Activated T-cell treated with anti-CD3 and anti-CD28 coated beads, Interleukin-2, amount 50 U/mL, for 4 hours (primary cell): ENCODE measurements at places on chromosomes 13 and 19. TPM values are rescaled to one million over a fixed set of nuclear protein-coding genes. Genes with fewer than 3 reads are reported as not detected.

Gene TMPRSS9
- total RNA-seq = not detected

Gene SIGLEC5
- 0.11 TPM for total RNA-seq

Gene ZNF561
- 19.1 TPM for total RNA-seq

Gene ZNF829
- 4.7 TPM for total RNA-seq

Gene LILRB1
- total RNA-seq = 0.37 TPM

Gene CRX
- total RNA-seq = not detected

Gene RCBTB1
- total RNA-seq = 11.6 TPM

Gene C19orf33
- not detected for total RNA-seq

DNA sequence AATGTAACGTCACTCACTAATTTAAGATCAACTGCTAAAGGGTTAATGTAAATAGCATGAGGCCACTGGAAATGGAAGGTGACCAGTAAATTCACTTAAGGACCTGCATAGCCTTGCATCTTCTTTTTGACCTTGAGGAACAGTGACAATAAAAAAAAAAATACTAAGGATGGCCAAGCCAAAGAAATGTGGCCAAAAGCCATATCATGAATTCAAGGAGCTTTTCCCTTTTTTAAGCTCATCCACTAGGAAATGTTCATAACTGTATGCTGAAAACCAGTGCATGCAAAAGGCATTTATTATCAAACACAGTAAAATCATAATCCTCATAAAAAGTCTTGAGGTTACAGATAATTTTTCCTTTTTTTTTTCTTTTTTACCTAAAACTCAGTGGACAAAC lies 77.5 kb downstream of the LHFPL6 start:
- no peak for DNase-seq

DNA sequence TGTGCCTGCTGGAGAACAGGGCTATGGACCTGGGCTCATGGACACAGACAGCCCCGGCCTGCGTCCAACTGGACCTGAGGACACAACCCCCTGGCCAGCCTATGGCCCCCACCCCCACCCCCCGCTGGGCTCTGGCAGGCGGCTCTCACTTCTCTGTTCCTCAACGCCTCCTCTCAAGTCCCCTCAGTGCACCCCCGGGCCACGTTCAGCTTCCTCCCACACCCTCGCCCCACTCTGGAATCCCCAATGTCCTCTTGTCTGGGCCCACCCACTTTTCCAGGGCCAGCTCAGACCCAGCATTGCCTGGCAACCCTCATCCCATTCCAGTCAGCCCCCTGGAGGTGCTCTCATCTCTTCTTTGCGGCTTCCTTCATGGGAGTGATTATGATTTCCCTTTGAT lies 130.2 kb upstream of the SPACA7 start:
- no peak for DNase-seq

DNA sequence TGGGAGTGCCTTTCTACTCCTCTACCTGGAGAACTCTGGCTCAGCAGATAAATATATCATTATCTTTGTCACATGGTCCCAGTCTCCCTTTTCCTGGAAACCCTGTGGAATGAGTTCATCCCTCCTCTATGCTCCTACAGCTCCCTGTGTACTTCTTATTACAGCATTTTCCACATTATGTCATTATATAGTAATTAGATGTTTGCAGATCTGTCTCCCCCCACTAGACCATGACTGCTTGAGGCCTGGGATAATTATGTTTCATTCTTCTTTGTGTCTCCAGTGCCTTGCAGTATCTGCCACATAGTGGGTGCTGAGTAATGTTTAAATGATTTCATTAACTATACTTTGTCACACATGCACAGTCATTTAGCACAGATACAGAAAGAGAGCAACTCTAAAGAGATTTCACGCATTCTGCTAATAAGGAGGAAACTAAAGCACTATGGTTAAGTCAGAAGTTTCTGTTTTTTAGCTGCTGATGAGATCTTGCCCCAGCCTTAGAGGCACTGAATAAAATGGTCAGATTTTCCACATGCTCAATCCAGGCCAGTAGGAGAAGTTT lies 66.1 kb upstream of the DIAPH3 start:
- no peak for DNase-seq

GRCh38 chr13:24145240-24145639 lies 15.3 kb upstream of the SPATA13 start:
- no peak for DNase-seq

DNA sequence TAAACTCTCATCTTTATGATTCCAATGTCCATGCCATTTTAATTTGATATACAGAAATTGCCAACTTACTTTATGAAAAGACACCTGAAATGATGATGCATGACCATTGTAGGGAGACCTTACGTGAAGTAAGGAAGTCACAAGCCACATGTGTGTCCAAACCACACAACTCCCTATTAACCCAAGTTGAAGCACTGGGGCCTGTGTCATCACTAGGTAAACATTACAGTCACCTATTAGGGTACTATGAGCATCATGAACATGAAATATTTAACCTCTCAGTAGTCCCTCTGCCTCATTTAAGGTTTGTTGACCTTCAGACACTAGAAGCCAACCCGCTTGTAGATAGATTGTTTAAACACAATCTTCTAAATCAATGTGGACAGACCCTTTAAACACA lies 576.9 kb downstream of the IRS2 start:
- DNase-seq = no peak

GRCh38 chr19:35545855-35546381 lies 492 bp downstream of the TMEM147 start:
- DNase-seq = peak; percentile 59

DNA sequence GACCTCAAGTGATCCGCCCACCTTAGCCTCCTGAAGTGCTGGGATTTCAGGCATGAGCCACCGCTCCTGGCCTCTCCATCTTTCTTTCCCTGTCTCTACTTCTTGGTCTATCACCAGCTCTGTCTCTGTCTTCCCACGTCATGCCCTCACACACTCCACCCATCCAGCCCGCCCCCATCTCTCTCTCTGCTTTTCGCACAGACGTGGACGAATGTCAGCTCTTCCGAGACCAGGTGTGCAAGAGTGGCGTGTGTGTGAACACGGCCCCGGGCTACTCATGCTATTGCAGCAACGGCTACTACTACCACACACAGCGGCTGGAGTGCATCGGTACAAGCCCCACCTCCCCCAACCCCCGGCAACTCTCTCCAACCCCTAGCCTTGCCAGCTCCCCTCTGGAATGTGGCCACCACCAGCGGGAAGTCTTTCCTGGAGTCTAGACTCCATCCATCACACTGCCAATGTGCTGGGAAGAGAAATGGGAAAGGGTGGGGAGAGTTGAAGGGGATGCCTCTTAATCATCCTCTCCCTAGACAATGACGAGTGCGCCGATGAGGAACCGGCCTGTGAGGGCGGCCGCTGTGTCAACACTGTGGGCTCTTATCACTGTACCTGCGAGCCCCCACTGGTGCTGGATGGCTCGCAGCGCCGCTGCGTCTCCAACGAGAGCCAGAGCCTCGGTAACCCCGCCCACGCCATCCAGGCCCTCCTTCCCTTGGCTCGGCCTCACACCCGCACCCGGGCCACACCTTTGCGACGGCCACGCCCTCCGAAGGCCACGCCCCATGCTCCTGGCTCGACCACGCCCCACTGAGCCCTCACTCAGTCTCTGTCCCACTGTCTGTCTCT lies 22.5 kb downstream of the LTBP4 start:
- DNase-seq = no peak

- no peak for DNase-seq
Measured at GRCh38 chr13:33015791-33016323, 366 bp upstream of the KL start.

- no peak for DNase-seq
Measured at GRCh38 chr19:5451494-5451893, 3.7 kb upstream of the ZNRF4 start.

DNA sequence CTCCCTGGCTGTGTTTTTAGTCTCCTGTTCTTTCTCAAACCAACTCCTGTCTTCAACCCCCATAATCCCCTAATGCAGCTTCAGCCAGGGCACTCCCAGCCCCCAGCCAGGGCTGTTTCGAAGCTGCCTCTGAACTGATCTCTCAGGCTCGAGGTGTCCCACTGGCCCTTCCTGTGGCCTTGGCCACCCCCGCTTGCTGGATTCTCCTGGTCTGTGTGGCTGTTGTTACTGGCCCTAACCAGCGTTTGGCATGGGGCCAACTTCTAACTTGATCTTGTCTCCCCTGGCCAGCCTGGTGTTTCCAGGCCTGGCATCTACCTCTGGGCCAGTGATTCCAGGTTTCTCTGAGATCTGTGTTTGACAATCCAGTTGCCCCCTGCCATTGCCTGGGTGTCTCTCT lies 11.0 kb downstream of the XAB2 start:
- no peak for DNase-seq

- no peak for DNase-seq
Measured at GRCh38 chr13:64675255-64675892, 2554.8 kb downstream of the PCDH9 start.

- peak; percentile 14 for DNase-seq
Measured at GRCh38 chr19:1725100-1726064, 27.9 kb upstream of the ONECUT3 start.

DNA sequence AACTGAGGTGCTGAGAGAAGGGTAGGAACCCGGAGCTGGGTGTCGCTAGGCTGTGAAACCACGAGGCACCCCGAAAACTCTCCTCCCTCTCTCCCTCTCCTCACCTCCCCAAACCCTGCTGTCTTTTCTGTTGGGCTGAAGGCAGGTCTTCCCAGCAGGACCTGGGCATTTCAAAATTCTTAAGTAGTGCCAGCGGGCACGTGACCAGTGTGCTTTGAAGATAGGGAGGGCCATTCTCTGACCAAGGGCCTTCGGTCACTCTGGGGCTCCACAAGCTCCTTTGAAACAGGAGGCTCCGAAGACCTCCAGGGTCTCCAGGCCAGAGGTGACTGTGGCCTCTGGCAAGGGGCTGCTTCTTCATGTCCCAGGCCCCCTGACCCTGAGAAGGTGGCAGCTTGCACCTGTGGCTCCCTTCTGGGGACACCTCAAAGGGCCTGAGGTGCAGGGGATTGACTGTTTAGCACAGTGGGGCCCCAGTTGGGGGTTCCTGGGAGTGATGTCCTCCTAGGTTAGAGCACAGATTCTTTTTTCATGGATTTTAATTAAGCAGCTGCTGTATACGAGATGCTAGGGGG lies 48.3 kb downstream of the DNM2 start:
- no peak for DNase-seq

- DNase-seq = peak; percentile 57
Measured at GRCh38 chr19:53195265-53195903, 2.2 kb upstream of the ZNF665 start.

GRCh38 chr13:44432650-44433049 lies 59.0 kb downstream of the SERP2 start:
- no peak for DNase-seq

DNA sequence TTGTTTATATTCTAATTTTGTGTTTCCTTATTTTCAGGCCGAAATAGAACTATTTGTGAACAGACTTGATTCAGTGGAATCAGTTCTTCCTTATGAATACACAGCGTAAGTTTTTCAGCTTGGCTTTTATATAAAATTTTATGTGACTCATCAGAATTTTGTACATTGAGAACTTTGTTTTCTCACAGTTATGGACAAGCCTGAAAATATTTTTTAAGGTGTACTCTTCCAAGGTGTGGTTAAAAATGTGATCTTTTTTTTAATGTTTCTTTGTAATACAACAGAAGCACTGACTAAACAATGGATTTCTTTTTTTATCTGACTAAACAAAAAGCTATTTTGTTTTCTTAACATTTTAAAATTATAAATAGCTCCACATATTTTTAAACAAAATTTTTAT lies 16.3 kb downstream of the TM9SF2 start:
- DNase-seq = no peak

DNA sequence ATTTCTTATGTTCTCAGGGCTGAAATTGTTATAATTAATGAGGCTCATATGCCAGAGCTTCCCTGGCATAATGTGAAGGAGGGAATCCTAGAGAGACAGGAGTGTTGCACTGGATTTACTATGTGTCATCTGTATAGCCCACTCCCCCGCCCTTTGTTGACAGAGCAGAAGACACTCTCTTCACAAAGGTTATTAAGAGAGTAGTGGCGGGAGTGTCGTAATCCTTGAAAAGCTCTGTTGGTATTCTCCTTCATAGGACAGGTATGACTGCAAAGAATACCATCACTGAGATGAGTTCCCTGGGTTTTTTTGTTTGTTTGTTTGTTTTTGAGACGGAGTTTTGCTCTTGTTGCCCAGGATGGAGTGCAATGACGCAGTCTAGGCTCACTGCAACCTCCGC lies 14.0 kb downstream of the ZNF121 start:
- DNase-seq = no peak

DNA sequence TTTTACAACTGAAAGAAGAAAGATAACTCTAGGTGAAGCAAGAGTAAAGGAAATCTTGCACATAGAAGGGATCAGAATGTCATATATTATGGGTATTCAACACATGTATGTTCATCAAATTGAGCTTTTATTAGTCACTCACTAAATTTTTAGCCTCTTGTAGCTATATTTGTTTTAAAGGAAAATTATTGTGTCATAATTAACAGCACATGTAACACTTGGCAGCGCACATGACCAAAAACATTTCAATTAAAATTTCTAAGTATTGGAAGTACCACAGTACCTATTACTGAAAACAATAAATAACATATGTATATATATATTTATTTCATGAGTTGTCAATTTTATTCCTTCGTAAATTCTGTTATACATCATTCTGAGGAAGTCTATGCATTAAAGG lies 2800.4 kb downstream of the PCDH9 start:
- no peak for DNase-seq

- DNase-seq = no peak
Measured at GRCh38 chr13:72852207-72852606, 70.3 kb downstream of the PIBF1 start.

GRCh38 chr19:9729162-9729561 lies 39.4 kb downstream of the ZNF846 start:
- DNase-seq = no peak

- DNase-seq = no peak
Measured at GRCh38 chr13:55990631-55991030, 1150.1 kb upstream of the PRR20A start.

DNA sequence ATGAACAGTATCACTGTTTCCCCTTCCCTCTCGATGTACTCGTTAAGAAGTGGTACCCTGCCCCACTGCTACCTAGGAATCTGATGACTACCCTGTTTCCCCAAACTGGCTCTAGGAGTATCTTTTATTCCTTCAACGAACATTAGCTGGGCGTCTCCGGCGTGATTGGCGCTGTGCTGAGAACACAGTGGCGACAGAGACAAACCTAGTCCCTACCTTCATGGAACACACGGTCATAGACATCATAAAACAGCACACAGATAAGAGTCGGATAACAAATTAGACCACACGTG lies 730 bp downstream of the SYMPK start:
- DNase-seq = no peak

DNA sequence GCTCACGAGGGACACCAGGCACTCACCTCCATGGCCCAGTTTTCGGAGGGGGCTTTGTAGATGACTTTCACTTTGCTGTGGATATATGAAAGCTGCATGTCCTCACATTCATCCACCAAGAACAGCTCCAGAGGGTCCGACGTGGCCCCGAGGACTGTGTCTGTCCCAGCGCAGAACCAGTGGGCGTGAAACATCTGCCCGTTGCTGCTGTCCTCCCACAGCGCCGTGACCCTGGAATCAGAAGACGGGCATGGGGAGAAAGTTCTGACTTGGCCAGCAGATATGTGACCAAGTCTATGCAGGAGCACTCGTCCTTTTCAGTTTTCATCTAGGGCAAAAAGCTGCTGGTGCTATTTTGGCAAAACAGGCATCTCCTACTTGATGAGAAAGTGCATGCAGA lies 29.7 kb upstream of the EIF3G start:
- DNase-seq = no peak

- no peak for DNase-seq
Measured at GRCh38 chr13:96338030-96338429, 248.1 kb downstream of the HS6ST3 start.

- no peak for DNase-seq
Measured at GRCh38 chr19:55058781-55059610, 4.0 kb downstream of the RDH13 start.
